ENCODE measurements at places on chromosomes 12 and 14. TPM values are rescaled to one million over a fixed set of nuclear protein-coding genes. Genes with fewer than 3 reads are reported as not detected.
A peak's percentile ranks its signal among the peaks of the same experiment; 100 is the strongest.

CD163L1 gene
- total RNA-seq, result 1.6 TPM

KRT81 gene
- under 0.01 TPM for total RNA-seq

DNA sequence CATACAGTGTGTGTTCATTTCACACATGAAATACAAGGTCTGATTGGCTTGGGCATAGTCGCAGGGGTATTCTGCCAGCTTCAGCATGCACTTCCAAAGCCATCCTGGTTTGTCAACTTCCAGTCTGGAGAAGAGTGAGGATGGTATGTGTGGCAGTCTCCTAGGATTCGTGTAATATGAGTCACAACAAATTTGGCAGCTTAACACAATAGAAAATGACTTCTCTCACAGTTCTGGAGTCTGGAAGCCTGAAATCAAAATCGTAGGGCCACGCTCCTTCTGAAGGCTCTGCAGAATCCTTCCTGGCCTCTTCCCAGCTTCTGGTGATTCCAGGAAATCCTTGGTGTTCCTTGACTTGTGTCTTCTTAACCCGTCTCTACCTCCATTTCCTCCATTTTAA is 167.5 kb downstream of the PPM1H start:
- no peak overlapping the region for H3K27ac ChIP-seq
- peak; percentile 37 for DNase-seq
- no peaks in the 10 kb centered on the region for H3K36me3 ChIP-seq

GRCh38 chr14:73269729-73270531 is 32.6 kb downstream of the PAPLN start:
- peaks cover 15% of the 10 kb centered on the region for H3K36me3 ChIP-seq
- peak; percentile 18 for DNase-seq
- H3K27ac ChIP-seq, result no peak overlapping the region
- H3K27me3 ChIP-seq, result no peaks in the 10 kb centered on the region

DNA sequence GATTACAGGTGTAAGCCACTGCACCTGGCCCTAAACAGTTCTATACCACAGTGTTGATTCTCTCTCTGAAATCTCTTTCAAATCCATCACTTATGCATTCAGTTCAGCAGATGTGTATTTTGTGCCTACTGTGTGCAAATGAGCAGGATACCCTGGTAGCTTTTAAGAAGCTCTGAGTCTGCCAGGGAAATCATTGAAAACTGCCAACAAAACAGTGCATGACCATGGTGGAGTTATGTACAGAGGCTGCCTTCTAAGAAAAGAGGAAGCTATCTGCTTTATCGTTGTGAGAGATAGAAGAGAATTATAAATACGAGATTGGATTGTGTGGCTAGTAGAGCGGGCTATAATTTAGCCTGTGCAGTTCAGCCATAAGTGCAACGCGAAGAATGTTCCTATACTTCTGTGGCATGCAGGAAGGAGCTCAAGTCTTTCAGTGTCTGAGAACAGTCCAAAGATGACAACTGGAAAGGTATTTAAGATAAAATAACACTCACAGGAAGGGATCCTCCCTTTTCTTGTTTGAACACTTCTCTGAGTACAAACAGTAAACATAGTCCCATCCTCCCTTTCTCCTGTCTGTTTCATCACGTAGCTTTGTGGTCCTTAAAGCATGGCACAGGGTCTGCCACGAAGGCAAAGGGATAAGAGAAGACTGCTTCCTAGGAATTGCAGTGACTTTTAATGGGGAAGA is 4.3 kb downstream of the DIP2B start:
- H3K36me3 ChIP-seq, result no peaks in the 10 kb centered on the region
- peaks cover 2% of the 10 kb centered on the region for H3K4me1 ChIP-seq
- H3K4me3 ChIP-seq, result no peak overlapping the region

RPGRIP1 gene
- total RNA-seq, result not detected

DNA sequence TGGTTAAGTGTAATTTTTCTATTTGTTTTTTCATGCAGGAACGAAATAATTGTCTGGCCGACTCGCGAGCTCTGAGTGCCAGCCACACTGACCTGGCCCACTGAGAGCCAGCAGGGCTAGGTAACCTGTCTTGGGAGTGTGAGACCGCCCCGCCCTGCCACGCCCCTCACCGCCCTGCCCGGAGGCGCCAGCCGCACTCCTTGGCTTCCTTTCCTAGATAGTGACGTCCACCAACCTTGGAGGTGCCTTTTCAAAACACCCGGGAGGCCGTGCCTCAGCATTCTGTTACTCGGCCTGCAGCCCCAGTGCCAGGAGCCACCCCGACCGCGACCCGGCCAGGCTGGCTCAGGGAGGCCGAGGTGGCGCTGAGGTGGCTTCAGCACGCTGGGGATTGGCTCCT is 21.7 kb downstream of the XRCC3 start:
- H3K4me1 ChIP-seq, result peaks cover 15% of the 10 kb centered on the region
- DNase-seq, result no peak
- no peaks in the 10 kb centered on the region for H3K27me3 ChIP-seq
- H3K36me3 ChIP-seq, result peaks cover 43% of the 10 kb centered on the region
- no peak overlapping the region for H3K4me3 ChIP-seq

- H3K4me3 ChIP-seq, result no peak overlapping the region
- H3K27me3 ChIP-seq, result peaks cover 33% of the 10 kb centered on the region
- no peaks in the 10 kb centered on the region for H3K36me3 ChIP-seq
- no peaks in the 10 kb centered on the region for H3K4me1 ChIP-seq
Measured at GRCh38 chr12:11968048-11968383, 102.7 kb upstream of the BCL2L14 start.

PRH1 gene
- 16.7 TPM for total RNA-seq

DNA sequence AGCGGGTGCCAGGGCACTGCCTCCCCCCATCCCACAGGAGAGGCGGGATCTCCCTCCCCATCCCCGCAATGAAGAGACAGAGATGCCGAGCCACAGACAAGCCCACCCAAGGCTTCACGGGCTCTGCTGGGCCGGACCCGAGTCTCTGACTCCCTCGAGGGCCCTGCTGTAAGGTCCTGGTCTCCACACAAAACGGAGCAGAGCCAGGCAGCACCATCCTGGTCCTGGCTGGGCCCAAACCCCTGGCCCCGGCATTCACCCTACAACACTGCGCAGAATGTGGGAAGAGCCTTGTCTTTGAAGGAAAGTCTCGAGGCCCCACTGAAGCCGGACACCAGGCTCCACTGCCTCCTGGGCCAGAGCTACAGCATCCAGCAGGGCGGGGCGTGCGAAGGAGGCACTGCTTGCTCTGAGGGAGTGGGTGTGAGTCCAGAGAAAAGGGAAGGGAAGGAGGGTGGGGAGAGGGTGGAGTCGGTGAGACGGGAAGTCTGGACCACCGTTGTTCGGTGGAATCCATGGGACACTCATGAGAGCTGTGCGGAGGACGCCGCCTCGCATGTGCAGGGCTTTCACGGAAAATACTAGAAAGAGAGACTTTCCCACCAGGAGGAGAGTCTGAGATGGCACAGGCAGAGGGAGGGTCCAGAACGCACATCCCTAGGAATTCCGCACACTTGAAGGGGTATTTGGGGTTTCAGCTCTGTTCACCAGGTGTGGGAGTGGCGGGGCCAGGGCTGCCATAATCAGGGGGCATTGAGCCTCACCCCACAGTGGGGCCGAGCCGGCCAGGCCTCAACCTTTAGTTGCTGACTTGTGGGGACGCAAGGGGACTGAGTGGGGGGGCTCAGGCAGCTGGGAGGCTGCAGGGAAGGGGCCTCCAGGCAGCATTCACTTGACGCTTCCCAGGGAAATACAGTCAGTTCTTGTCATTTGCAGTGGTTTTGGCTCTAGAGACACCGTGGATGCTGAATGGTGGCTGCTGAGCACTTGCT is 36.8 kb downstream of the GALNT9 start:
- no peaks in the 10 kb centered on the region for H3K4me1 ChIP-seq
- no peak for DNase-seq
- no peaks in the 10 kb centered on the region for H3K27me3 ChIP-seq
- no peak overlapping the region for H3K4me3 ChIP-seq
- H3K27ac ChIP-seq, result no peak overlapping the region

KLHL33 gene
- under 0.01 TPM for total RNA-seq

DNA sequence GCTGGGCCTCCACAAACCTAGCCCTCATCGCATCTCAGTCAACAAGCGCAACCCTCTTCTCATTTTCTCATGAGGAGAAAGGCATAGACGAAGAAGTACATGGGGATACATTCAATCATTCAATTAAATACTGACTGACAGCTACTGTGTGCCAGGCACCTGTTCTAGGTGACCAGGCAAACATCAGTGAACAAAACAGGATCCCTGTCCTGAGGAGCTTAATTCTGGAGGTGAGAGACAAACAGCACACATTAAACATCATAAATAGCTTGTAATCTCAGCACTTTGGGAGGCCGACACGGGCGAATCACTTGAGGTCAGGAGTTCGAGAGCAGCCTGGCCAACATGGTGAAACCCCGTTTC is 362 bp upstream of the ACYP1 start:
- no peaks in the 10 kb centered on the region for H3K36me3 ChIP-seq
- peak overlapping the region; percentile 89 for H3K4me3 ChIP-seq
- H3K27ac ChIP-seq, result no peak overlapping the region

DNA sequence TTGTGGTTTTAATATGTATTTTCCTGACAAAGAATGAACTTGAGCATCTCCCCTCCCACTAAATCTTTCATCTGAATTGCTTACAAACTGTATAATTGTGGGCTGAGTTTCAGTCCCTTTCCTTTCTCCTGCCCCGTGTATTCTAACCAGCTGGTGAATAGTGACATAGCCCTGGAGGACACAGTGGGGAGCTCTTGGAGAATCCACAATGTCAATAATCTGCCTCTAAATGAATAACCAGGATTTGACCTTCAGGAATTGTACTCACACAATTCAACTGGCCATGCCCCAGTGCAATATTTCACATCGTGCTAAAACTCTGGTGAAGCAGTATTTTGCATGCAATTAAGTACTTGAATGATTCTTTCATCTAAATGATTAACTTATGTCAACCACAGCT is 177.2 kb downstream of the C12orf42 start:
- no peaks in the 10 kb centered on the region for H3K4me1 ChIP-seq
- no peak for DNase-seq
- no peak overlapping the region for H3K4me3 ChIP-seq
- no peaks in the 10 kb centered on the region for H3K36me3 ChIP-seq
- H3K27me3 ChIP-seq, result no peaks in the 10 kb centered on the region

OTX2 gene
- not detected for total RNA-seq

CATSPERB gene
- not detected for total RNA-seq

All from IMR-90 (cell line).